ENCODE measurements at places on chromosomes 1 and 21.

GRCh38 chr21:41121785-41122415 is 46.1 kb upstream of the BACE2 start:
- DNase-seq, result peak; percentile 87

DNA sequence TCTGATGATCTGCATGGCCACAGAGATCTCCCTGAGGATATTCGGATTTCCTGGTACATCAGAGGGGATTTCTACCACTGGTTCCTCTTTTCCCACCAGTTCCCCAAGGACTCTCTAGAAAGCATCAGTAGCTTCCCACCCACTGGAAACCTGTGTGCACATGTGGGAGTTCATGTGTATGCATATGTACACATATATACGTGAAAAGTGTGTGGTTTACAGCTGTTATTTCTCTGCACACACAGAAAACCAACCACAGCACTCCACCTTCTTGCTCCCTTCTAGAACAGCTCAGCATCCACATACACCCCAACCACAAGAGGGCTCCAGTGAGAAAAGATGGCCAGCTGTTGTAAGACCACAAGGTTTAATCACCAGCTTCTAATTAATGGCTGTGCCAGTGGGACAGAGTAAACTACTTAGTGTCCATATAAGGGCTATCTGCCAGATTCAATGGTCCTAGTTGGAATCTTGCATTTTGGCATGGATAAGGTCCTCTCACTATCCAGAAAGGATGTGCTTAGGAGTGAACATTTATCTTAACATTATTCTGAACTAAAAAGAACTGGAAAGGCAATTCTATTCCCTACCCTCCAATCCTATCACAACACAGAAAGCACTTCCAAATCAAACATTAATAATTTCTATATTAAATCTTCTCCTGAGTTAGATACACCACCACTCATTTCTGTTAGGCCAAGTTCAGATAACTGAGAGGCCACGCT is 24.1 kb downstream of the GPR3 start:
- DNase-seq, result peak; percentile 69

GRCh38 chr1:183353597-183353996 is 64.6 kb downstream of the NMNAT2 start:
- DNase-seq, result peak; percentile 13

- DNase-seq, result no peak
Measured at GRCh38 chr21:45415188-45415942, 10.4 kb downstream of the COL18A1 start.

DNA sequence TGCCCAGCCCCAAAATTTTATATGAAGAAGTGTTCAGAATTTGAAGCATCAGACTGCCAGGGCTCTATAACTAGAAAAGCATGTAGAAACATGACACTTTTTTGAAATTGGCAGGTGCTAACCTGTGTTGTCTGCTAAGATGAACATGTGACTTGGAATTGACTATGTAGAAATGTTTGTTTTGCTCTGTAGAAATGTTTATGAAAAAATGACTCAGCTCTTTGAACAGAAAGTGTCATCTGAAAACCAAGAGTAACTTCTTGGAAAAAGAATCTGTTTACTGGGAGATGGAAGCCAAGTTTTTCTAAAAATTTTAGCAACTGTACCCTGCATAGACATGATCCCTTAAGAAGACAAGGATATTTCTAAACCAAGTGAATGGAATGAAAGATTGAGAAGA is 59.2 kb downstream of the LHX9 start:
- DNase-seq, result no peak

DNA sequence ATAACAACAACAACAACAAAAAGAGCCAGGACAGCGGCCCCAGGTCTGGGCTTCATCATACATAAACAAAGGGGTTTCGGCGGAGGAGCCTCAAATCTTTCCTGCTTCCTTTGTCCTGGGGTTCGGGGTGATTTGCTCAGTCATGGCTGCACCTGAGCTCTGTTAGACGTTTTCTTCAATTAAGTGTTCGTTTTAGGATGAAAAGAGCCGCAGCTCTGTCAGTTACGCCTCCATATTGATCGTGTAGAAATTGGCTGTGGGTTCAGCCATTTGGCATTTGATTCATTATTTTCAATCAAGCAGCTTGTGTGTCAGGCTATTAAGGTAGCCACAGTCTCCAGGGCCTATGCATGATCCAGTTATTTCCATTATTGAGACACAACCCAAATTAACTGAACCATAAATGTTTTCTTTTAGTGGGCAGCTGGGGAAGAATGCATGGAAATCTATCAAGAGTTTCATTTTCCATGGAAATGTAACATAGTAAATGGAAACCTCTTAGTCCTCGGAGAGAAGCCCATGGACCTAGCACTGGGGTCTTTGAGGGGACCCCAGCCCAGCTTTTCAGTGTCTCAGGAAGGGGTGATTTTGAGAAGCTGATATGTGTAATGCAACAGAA is 370.0 kb upstream of the C1orf174 start:
- DNase-seq, result no peak

GRCh38 chr1:114133129-114133528 is 20.5 kb downstream of the SYT6 start:
- no peak for DNase-seq

DNA sequence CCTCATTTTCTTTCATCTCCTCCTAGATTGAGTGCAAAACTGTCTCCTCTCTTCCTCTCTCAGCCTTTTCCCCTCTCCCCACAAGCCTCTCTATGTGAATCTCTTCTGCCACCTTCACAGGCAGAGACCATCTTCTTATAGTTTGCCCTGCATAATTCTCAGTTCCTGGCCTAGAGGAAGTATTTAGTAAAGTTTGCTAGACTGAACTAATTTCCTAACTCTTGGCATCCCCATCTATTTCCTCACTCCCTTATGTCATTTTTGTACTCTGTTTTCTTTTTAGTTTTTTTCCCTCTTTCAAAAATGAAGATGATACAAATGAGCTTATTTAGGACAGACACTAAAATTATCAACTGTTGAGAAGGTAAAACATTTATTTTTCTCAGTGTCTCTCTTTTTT is 66.0 kb downstream of the XCL2 start:
- DNase-seq, result no peak

DNA sequence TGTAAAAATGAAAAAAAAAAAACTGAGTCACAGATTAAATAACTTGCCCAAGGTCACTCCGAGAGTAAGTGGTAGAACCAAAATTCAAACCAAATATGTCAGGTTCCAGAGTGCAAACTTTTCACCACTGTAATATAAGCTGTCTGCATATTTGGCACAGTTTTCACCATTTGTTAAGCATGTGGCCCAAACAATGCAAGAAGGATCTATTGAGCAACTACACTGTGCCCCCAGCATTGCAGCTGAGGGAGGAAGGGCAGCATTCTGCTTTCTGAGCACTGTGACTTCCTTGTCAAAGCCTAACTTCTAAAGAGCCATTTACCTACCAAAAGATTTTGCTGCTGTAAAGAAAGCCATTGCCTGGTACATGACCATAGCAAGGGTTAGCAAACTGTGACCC is 133.4 kb downstream of the SYT2 start:
- no peak for DNase-seq

DNA sequence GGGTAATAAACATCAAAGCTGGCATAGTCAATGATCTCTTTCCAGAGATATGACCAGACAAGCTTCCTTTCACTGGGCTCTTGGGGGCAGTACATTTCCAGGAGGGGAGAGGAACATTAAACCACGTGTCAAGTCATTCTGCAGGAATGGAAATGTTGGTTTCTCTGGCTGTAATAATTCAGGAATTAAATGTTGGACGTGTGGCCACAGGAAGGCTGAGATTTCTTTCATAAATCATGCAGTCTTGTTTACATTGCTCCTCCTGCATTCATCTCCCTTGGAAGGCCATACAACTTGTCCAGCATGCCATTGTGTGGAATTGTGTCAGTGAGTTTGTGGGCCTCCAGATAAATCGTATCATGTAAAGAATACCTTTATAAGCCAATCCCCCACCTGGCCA is 259.2 kb downstream of the ADGRL2 start:
- DNase-seq, result peak; percentile 43

- DNase-seq, result no peak
Measured at GRCh38 chr1:82836973-82837680, 1036.4 kb downstream of the ADGRL2 start.

DNA sequence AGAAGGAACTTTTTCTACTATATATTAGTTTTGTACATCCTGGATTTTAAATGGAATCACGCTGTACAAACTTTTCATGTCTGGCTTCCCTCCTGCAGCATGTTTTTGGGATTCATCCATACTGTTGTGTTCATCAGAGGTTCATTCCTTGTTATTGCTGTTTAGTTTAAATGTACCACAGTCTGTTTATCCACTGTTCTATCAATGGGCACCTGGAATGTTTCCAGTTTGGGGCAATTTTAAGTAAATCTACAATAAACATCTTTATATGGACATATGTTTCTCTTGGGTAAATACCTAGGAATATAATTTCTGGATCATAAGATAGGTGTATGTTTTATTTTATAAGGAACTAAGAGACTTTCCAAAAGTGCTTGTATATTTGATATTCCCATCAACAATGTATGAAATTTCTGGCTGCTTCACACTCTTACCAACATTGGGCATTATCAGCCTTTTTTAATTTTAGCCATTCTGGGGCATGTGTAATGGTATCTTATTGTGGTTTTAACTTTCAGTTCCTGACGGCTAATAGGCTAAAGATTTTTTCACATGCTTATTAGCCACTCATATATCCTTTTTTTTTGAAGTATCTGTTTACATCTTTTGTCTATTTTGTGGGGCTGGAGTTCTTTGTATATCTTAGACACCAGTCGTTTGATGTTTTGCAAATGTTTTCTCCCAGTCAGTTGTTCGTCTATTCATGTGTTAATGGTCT is 48.8 kb downstream of the RPS6KC1 start:
- DNase-seq, result no peak

- no peak for DNase-seq
Measured at GRCh38 chr1:200628223-200628881, 7.8 kb upstream of the KIF14 start.

DNA sequence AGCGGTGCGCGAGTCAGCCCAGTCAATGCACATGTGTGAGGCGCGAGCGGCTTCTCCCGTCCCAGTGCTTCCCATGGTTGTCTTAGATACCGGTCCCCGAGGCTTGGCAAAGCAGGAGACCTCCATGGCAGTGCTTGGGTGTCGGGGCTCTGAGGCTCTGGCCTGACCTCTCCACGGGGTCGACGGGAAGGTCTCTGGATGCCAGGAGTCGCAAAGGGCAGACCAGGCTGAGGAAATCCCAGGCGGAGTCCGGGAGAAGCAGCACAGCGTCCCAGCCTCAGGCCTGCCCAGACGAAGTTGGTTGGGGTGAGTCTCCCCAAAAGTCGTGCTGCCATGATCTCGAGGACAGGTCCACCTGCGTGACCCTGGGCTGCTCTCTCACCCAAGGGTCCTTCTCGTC is 3881.6 kb downstream of the SRGAP2C start:
- DNase-seq, result no peak

DNA sequence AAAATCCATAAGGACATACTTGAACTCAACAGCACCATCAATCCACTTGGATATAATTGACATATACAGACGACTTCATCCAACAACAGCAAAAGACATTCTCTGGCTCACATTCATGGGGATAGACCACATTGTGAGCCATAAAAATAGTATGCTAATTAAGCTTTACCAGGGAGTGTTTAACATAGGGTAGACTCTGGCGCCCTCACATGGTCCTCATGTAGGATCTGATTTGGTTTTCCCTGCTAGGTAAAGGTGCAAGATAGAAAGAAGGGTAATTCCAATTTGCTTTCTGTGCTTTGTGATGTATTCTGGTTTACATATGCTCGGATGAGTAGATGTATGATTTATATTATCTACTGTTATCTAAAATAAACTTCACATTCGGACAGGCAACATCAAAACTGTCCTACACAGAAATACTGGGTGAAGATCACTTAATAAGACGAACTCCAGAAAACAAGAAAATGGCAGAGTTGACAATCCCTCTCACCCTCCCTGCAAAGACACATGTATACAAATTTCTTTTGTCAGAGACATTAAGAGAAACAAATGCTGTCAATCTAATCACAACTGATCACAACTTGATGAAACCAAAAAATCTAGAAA is 27.7 kb downstream of the CR1L start:
- DNase-seq, result peak; percentile 70

DNA sequence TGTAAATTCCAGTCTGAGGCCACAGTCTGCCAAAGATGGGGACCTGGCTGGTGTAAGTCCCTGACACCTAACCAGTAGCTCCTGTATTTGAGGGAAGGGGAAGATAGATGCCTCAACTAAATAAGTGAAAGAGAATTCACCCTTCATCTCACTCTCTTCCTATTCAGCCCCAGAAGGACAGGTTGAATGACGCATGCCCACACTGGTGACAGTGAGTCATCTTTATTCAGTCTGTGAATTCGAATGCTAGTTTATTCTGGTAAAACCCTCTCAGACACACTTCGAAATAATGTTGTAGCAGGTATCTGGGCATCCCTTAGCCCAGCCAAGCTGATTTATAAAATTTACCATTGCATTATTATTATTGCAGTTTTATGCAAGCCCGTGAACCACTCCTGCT is 617.0 kb upstream of the PRMT6 start:
- peak; percentile 26 for DNase-seq

DNA sequence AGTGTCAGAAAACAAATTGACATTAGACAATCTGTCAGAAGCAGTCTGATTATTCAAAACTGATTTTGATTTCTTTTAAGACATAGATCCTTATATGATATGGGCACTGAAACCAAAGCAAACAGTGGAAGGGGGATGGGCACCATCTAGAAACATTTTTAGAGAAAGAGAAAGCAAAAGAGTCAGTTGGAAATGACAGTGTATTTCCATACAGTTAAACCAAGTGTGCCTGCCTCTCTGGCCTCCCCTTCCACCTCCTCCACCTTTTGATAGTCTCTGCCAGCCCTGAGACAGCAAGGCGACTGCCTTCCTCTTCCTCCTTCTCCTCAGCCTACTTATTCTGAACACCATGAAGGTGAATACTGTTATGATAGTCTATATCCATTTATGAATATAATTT is 949.7 kb downstream of the AMY1C start:
- no peak for DNase-seq

GRCh38 chr1:16921391-16922185 is at the start of gene CROCC:
CROCC (plus strand) TSS chr1:16921931; CDS start chr1:16922019, 88 bp downstream.
- peak; percentile 63 for DNase-seq

- no peak for DNase-seq
Measured at GRCh38 chr1:160579216-160579701, at the start of gene CD84. CD84 (minus strand) TSS chr1:160579496; CDS start chr1:160579437, 59 bp downstream.

- DNase-seq, result peak; percentile 69
Measured at GRCh38 chr1:115976062-115976920, at the start of gene SLC22A15. SLC22A15 (plus strand) TSS chr1:115976513; CDS start chr1:115976628, 115 bp downstream.

Measured in kidney tubule cell (primary cell).